CD4-positive, alpha-beta T cell (primary cell): ENCODE measurements at places on chromosomes 7 and 10. TPM values are rescaled to one million over a fixed set of nuclear protein-coding genes. Genes with fewer than 3 reads are reported as not detected.

DNA sequence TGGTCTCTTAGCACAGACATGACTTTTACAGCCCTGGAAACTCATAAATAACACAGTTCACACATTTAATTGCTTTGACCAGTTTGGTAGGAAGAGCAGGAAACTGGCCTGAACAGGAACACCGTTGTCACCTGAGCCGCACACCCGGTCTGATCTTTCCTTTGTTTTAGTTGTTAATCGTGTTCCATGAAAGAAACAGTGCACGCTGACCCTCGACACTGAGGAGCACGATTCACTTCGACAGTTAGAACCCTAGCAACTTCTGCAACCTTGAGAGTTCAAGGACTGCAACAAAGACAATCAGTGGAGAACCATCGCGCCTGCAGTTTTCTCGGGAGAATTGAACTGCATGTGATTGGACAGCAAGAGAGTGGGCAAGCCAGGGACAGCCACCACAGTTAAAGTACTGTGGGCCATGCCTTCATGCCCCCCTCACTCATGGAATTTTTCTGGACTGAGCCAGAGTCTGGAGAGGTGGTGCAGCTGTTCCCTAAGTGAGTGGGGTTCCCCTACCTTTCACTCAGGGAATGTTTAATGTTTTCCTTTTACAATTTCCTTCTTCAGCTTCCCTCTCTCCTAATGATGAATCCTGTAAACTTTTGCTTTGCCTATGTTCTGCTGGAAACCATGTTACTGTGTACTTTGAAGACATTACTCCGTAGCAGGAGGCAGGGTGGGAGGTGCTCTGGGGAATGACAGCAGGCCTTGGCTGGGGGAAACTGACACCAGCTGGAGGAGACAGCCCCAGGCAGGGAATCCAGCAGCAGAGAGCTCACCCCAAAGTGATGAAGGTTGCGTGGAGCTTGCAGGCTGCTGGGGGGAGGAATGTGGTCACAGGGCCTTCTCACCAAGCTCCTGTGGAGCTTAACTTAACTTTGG, 198.7 kb downstream of the ZNF438 start:
- no peak for DNase-seq
- no peak overlapping the region for H3K27ac ChIP-seq
- no peaks in the 10 kb centered on the region for H3K27me3 ChIP-seq
- no peaks in the 10 kb centered on the region for H3K36me3 ChIP-seq
- H3K4me3 ChIP-seq = no peak overlapping the region
- H3K4me1 ChIP-seq = no peaks in the 10 kb centered on the region

- no peaks in the 10 kb centered on the region for H3K27me3 ChIP-seq
- no peaks in the 10 kb centered on the region for H3K36me3 ChIP-seq
- H3K4me3 ChIP-seq = no peak overlapping the region
- DNase-seq = no peak
- no peak overlapping the region for H3K27ac ChIP-seq
- H3K4me1 ChIP-seq = no peaks in the 10 kb centered on the region
Observed at GRCh38 chr7:129308047-129308446, 83.2 kb downstream of the AHCYL2 start.

Gene GOLGA7B
- total RNA-seq = 4.5 TPM

GRCh38 chr7:70752794-70753241, 379.1 kb upstream of the GALNT17 start:
- no peak overlapping the region for H3K4me3 ChIP-seq
- DNase-seq = no peak
- H3K36me3 ChIP-seq = no peaks in the 10 kb centered on the region
- no peaks in the 10 kb centered on the region for H3K27me3 ChIP-seq

- H3K36me3 ChIP-seq = peaks cover 24% of the 10 kb centered on the region
- H3K4me1 ChIP-seq = no peaks in the 10 kb centered on the region
- H3K27ac ChIP-seq = no peak overlapping the region
- no peak for DNase-seq
Observed at GRCh38 chr10:97763411-97763810, 8.4 kb downstream of the SFRP5 start.

- H3K36me3 ChIP-seq = no peaks in the 10 kb centered on the region
- H3K27ac ChIP-seq = no peak overlapping the region
- no peak overlapping the region for H3K4me3 ChIP-seq
Observed at GRCh38 chr10:127888521-127889312, 4.0 kb downstream of the CLRN3 start.

Gene SEMA3C
- total RNA-seq = 0.08 TPM

Gene TEX47
- total RNA-seq = not detected

Gene FAM131B
- 0.14 TPM for total RNA-seq

DNA sequence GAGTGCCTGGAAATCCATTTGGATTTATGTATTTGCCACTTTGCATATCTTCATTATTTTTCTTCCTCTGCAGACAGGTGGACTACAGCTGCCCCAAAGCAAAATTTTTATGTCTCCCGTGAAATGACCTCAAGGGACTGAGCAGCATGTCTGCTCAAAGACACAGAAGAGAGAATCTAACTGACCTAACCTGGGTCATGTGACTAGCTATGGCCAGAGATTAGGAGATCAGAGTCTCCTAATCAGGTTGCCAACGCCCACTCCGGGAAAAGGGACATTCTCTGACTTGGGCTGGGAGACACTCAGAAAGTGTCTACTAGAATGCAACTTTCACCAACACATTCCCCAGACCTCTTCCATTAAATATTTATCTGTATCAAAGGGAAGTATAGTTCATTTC, 2.5 kb upstream of the BAMBI start:
- no peak overlapping the region for H3K27ac ChIP-seq
- H3K27me3 ChIP-seq = peaks cover 67% of the 10 kb centered on the region
- no peak for DNase-seq
- peaks cover 25% of the 10 kb centered on the region for H3K4me1 ChIP-seq
- H3K4me3 ChIP-seq = no peak overlapping the region

DNA sequence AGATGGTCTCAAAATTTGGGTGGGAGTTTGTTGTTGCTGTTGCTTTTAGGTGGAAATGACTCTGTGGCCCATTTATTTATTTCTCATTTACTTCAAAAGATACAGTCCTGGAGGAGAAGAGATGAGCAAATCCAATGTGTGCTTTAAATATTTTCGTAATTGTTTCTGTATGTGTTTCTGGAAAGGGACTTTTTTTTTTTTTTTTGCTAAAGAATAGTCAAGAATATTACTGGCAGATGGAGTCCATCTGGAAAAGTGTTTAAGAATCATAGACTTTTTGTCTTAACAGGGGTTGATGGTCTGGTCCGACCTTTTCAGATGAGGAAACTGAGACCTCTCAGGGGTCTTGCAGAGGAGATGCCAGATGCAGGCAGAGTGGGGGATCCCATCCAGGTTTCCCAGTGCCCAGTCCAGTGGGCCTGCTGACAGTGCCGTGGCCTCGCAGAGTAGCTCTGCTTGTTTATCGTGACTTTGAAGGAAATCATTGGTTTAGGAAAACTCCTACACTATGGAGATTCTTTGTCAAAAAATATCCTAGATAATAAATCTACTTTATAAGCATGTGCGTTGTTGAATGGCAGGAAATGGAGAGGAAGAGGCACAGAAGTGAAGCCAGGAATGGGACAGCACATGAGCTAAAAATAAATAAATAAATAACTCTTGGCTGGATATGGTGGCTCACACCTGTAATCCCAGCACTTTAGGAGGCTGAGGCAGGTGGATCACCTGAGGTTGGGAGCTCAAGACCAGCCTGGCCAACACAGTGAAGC, 164.3 kb upstream of the SVIL start:
- DNase-seq = no peak
- no peaks in the 10 kb centered on the region for H3K4me1 ChIP-seq
- no peaks in the 10 kb centered on the region for H3K36me3 ChIP-seq

- no peaks in the 10 kb centered on the region for H3K36me3 ChIP-seq
Observed at GRCh38 chr7:138981332-138982203, at the start of gene KIAA1549. KIAA1549 (minus strand) TSS chr7:138981389; CDS start chr7:138981269, 120 bp downstream.

Gene MOGAT3
- total RNA-seq = not detected

Gene ADRB1
- total RNA-seq = 0.11 TPM

DNA sequence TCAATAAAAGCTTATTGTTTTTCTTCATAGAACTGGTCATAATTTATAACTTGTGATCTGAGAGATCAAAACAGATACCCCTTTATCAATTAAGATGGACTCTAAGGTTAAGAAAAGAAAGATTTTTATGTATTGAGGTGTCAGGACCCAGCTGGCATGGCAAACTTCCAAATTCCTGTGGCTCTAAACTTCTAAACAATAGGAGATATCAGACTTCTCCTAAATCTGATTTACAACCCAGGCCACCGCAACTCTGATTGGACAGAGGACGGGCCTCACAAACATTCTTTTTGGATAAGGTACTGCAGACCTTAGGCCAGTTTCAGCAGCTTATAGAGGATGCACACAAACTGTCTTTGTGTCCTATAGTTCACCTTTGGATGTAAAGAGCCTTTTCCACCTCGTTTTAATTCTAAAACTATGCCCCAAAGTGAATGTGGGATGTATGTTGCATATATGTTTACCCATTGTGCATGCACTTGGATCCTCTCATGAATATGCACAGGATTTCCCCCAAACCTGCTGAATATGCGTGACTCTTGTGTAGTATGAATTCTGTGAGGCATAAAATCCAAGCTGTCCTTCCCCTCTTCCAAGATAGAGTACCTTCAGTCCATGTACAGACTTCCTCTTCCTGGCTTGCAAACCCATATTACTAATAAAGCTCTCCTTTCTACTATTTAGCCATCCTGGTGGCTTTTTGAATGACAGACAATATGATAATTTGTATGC, 69.0 kb downstream of the ELMO1 start:
- DNase-seq = no peak
- H3K4me3 ChIP-seq = no peak overlapping the region
- no peaks in the 10 kb centered on the region for H3K27me3 ChIP-seq
- H3K27ac ChIP-seq = no peak overlapping the region
- no peaks in the 10 kb centered on the region for H3K36me3 ChIP-seq

GRCh38 chr7:141700848-141701371, 1.1 kb downstream of the DENND11 start:
- no peaks in the 10 kb centered on the region for H3K36me3 ChIP-seq
- H3K4me1 ChIP-seq = peaks cover 34% of the 10 kb centered on the region
- DNase-seq = no peak

DNA sequence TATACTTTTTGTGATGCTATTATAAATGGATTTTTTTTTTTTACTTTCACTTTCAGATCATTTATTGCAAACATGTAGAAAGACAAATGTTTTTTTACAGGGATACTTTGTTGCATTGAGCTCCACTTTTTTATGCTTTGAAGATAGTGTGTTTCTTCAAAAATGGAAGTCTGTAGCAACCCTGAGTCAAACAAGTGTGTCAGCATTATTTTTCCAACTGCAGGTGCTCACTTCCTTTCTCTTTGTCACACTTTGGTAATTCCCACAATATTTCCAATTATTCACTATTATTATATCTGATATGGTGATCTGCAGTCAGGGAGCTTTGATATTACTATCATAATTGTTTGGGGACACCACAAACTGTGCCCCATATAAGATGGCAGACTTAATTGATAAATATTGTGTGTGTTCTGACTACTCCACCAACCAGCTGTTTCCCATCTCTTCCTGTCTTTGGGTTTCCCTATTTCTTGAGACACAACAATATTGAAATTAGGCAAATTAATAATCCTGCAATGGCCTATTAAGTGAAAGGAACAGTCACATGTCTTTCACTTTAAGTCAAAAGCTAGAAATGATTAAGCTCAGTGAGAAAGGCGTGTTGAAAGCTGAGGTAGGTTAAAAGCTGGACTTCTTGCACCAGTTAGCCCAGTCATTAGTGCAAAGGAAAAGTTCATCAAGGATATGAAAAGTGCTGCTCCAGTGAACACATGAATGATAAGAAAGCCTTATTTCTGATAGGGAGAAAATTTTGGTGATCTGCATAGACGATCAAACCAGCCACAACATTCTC, 231.3 kb upstream of the SH2B2 start:
- no peaks in the 10 kb centered on the region for H3K27me3 ChIP-seq
- H3K4me3 ChIP-seq = no peak overlapping the region
- no peaks in the 10 kb centered on the region for H3K36me3 ChIP-seq
- no peaks in the 10 kb centered on the region for H3K4me1 ChIP-seq
- H3K27ac ChIP-seq = no peak overlapping the region
- no peak for DNase-seq

DNA sequence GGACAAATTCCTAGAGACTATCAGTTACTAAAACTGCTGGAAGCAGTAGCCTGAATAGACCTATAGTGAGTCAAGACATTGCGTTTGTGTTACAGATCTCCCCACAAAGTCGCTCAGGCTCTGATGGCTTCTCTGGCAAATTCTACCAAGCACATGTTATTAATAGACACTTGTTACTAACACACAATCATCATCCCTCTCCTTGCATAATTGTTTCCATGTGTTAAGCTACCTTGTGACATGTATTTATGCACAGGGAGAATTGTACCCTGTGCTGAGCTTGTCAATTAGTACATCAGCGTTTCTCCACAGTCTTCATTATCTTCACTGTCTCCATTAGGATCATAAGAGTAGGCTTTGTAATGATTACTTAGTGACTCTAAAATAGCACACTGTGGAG, 31.2 kb downstream of the DYNC2I1 start:
- DNase-seq = no peak
- H3K4me1 ChIP-seq = no peaks in the 10 kb centered on the region
- peaks cover 19% of the 10 kb centered on the region for H3K36me3 ChIP-seq

DNA sequence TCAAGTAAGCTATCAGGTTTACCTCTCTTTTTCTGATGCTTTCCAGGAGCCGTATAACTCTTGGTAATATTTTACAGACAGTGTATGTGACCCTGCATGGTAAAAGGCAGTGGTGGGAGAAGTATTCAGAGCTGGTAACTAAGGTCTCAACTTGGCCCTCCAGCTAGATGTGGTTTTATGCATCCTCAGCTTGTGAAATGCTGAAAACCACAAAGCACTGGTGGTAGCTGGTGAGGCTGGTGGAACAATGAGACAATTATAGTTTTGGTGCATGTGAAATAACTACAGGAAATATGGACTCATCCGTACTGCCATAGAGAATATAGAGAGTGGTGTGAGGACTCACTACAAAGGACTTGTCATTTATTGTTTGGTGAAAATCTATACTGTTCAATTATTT, 383.0 kb upstream of the PCDH15 start:
- DNase-seq = no peak
- no peaks in the 10 kb centered on the region for H3K36me3 ChIP-seq
- H3K4me3 ChIP-seq = no peak overlapping the region
- H3K27me3 ChIP-seq = no peaks in the 10 kb centered on the region

GRCh38 chr7:1700086-1700485, 30.0 kb downstream of the ELFN1 start:
- H3K36me3 ChIP-seq = no peaks in the 10 kb centered on the region
- H3K4me3 ChIP-seq = no peak overlapping the region
- peaks cover 8% of the 10 kb centered on the region for H3K27me3 ChIP-seq
- no peak for DNase-seq
- no peak overlapping the region for H3K27ac ChIP-seq

Gene DOCK1
- total RNA-seq = not detected

- H3K36me3 ChIP-seq = no peaks in the 10 kb centered on the region
- no peak for DNase-seq
- H3K27me3 ChIP-seq = no peaks in the 10 kb centered on the region
- no peaks in the 10 kb centered on the region for H3K4me1 ChIP-seq
Observed at GRCh38 chr7:88083883-88084282, 136.0 kb downstream of the SRI start.

GRCh38 chr10:70925377-70926225, 37.2 kb upstream of the PCBD1 start:
- peak; percentile 32 for DNase-seq
- no peaks in the 10 kb centered on the region for H3K36me3 ChIP-seq
- H3K27ac ChIP-seq = no peak overlapping the region
- H3K27me3 ChIP-seq = peaks cover 3% of the 10 kb centered on the region
- H3K4me3 ChIP-seq = no peak overlapping the region

Gene NPSR1
- total RNA-seq = not detected

GRCh38 chr7:66557214-66558200, 71.2 kb upstream of the KCTD7 start:
- peaks cover 45% of the 10 kb centered on the region for H3K36me3 ChIP-seq
- no peak overlapping the region for H3K27ac ChIP-seq
- H3K4me1 ChIP-seq = peaks cover 10% of the 10 kb centered on the region
- DNase-seq = peak; percentile 68
- H3K27me3 ChIP-seq = no peaks in the 10 kb centered on the region
- H3K4me3 ChIP-seq = no peak overlapping the region

Gene LRRC17
- total RNA-seq = 0.22 TPM
